ENCODE measurements at places on chromosomes 1 and 21. TPM values are rescaled to one million over a fixed set of nuclear protein-coding genes. Genes with fewer than 3 reads are reported as not detected.

DNA sequence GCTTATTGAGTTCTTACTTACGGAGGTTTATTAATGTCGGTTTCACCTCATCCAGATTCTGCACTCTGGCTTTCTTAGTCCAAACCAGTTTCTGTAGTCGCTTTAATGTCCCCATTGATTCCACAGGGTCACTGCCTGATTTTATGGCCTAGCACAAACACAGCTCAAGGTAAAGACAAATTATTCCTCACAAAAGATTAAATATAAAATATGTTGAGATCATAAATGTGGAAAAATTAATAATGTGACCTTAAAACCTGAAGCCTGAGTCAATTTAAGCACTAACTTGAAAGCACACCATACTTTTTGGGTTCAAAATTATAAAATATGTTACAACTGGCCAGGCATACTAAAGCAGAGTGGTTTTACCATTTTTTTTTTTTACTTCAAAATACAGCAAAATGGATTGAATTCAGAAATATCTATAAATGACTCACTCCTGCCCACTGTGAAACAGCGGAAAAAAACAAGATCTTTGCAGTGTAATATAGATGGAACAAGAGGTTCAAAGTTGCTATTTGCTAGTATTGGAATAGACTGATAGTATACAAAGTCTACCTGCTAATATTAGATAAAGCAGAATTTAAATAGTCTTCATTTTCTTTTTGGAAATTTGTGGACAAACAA lies 37.6 kb upstream of the SAMSN1 start:
- H3K36me3 ChIP-seq = no peaks in the 10 kb centered on the region
- no peak overlapping the region for H3K27ac ChIP-seq
- H3K4me3 ChIP-seq = no peak overlapping the region
- H3K4me1 ChIP-seq = no peaks in the 10 kb centered on the region

GRCh38 chr1:210830034-210831028 lies 303.6 kb downstream of the KCNH1 start:
- no peak overlapping the region for H3K27ac ChIP-seq
- H3K4me3 ChIP-seq = no peak overlapping the region
- DNase-seq = no peak
- no peaks in the 10 kb centered on the region for H3K36me3 ChIP-seq
- H3K4me1 ChIP-seq = no peaks in the 10 kb centered on the region
- no peaks in the 10 kb centered on the region for H3K27me3 ChIP-seq

The OR2T11 gene
- not detected for total RNA-seq

The LHX8 gene
- not detected for total RNA-seq

The CITED4 gene
- 7.6 TPM for total RNA-seq
